ENCODE measurements at places on chromosomes 1 and 21.
A peak's percentile ranks its signal among the peaks of the same experiment; 100 is the strongest.

DNA sequence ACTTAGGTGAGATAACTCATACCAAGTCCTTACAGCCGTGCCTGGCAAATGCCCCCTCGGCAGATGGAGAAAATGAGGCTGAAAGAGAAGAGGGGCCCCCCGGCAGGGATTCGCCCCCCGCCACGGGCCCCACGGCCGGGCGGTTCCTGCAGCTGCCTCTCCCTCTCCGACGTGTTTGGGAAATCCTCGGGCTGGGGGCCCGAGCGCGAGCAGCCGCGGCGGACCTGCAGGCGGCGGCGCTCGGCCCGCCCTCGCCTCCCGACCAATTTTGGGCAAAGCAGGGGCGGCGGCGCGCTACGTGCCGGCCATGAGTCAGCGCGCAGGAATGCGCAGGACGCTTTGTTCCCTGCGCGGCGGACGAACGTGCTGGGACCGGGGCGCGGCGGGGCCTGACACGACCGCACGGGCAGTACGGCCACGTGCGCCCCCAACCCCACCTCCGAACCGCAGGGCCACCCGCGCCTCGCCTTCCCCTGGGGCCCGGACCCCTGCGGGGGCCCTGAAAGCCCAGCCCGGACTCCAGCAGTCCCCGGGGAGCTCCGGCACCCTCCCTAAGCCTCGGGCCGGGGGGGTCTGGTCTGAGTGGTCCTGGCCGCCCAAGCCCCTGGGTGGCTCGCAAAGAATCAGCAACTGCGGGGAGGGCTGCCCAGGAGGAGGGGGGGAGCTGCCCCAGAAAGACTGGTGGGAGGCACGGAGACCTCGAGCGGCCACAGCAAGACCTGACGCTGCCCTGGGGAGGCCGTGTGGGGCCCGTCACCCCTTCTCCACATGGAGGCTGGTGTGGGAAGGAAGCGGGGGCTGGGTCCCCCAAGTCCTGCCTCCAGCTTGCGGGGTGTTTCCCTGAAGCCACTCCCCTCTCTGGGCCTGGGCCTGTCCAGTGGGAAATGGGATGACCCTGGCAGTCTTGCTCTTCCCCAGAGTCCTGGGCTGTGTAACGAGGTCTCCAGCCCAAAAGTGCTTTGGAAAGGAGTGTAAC lies 11.9 kb upstream of the EDN2 start:
- no peak for DNase-seq

DNA sequence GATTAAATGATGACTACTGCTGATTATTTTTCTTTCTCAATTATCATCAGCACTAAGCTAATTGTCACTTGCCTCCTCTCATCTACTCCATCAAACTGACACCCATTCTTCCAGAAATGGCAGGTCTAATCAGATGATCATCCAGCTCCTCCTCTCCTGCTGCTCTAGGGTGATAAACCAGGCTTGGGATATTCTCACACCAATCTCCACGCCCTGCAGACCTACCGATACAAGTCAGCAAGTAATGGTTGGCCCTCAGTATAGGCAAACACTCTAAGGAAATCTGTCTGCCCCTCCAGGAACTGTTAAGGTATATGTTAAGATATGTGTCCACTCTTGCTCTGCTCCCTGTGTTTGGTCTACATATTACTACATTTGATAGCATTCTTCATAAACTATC lies 36.3 kb upstream of the C1orf21 start:
- no peak for DNase-seq

DNA sequence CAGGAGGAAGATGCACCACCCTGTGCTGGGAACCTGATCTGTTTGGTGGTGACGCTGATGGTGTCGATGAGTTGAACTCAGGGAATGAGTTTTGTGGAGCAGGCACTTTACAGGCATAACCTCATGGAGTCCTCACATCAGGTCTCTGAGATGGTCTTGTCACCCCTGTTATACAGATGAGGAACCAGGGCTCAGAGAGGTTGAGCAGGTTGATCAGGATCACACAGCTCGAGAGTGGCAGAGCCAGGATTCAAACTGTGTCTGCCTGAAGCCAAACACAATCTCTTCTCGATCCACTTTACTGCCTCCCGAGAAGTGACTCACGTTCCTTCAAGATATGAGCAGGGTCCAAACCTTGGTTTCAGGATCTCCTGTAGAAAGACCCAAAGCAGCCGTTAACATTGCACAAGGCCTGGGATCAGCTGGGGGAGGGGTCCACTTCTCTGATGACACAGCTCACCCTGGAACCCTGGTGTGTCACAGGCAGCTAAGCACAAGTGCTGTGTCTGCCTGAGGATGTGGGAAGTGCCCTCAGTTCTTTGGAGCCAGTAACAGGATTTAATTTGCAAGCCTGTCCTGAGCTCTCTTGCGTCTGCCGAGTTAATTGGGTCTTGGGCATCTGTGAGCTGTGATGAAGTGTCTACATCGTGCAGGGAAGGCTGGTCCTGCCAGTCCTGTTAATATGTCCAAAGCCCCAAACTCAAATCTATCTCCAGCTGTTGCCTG lies 65.4 kb upstream of the STUM start:
- no peak for DNase-seq

DNA sequence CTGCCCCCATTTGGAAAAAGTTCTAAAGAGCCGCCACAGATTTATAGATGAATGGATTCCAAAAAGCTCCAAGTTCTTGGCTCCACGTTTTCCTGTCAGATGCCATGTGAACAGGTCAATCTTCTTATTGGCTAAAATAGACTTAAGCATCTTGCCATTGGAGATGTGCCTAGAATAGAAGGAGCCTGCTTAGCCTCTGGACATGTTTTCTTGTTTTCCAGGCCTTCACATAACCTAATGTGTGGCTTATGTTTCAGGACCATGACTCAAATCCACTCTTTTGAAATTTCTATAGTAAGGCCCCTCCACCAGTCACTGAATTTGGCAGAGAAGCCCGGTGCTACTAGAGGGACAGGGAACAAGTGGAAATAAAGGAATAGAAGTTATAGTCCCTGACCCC lies 31.5 kb downstream of the PHC2 start:
- no peak for DNase-seq

DNA sequence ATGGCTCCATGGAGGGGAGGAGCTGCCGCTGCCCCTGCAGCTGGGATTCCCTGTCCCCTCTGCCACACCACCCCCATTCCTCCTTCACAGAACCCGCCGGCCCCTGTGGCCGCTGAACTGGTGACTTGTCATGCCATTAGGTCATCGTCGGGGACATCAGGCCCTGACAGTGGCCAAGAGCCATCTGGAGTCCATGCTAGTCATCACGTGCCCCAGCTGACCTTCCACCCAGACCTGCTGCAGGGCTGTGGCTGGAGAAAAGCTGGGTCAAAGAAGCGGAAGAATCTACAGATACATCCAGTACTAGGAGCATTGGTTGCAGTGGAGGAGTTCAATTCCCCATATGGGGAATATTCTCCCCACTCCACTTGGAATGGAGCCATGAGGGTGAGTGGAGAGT lies 78.1 kb downstream of the KCNJ15 start:
- DNase-seq: no peak

DNA sequence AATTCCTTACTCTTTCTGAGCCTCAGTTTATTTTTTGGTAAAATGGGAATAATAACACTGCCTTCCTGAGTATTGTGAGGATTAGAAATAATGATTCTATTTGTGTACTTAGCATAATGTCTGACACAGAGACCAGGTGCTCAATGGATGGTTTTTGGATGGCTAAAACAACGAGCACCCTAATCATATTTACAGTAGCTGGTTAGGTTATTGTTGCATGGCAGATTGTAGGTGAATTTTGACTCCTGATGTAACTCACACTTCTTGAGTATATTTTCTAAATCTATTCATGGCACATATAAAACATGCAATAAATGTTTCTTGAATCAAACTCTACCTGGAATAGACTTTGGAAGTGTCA lies 11.9 kb upstream of the DUSP10 start:
- DNase-seq: no peak

DNA sequence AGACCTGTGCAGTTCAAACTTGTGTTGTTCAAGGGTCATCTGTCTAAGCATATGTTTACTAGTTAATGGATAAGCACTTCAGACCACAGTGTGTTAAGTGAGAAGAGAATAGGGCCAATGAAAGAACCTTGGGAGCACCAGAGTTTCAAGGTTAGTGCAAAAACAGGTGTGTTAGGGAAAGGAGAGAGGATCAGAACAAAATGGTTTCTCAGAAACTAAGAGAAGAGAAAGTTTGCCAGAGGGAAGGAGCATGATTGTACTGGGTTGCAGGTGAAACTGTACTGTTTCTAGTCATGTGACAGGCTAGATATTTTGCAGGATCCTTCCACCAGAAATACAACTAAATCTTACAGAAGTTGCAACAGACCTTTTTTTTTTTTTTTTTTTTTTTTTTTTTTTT lies 23.3 kb downstream of the RPRD2 start:
- no peak for DNase-seq

DNA sequence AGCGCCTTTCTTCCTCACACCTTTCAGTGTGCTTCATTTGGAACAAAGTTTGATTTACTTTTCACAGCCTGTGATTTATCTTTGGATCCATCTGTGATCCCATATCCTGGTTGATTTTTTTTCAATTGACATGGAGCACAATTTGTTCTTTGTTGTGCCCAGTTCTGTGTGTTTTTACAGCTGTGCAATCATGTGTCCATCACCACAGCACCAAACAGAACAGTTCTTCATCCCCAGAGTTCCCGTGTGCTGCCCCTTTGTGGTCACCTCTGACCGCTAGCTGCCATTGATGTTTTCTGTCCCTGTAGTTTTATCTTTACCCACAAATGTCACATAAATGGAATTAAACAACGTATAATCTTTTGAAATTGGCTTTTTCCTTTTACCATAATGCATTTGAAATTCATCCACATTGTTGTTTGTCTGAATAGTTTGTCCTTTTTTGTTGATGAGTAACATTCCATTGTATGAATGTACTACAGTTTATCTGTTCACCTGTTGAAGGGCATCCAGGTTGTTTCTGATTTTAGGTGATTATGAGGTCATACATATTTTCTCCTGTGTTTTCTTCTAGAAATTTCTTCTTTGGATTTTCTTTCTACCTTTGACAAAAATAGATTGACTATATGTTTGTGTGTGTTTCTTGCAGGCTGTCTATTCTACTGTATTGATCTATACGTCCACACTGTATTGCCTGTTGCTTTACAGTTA lies 17.4 kb downstream of the MIGA1 start:
- no peak for DNase-seq

- DNase-seq: no peak
Observed at GRCh38 chr1:74222701-74223100, 12.5 kb upstream of the TNNI3K start.

GRCh38 chr1:167751676-167752075 lies 29.9 kb downstream of the MPZL1 start:
- no peak for DNase-seq

DNA sequence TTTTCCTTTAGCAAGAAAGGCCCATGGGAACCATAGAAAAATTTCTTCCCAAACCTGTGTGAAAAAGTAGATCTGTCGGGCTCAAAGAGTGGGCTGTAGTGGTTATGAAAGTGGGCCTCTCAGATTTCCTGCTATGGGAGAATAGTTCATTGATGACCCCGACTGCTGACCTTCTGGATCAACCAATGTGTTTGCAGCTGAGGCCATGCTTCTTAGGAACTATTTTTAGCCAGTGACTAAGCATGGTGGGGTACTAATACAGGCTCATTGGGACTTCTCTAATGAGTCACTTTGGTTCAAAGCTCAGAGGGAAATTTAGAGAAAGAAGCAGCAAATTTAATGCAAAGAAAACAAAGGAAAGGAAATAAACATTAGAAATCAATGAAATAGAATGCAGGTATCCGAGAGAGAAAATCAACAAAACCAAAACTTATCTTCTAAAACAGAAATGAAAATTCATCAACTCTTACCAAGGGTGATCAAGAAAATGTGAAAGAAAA lies 12.6 kb upstream of the PSMA5 start:
- DNase-seq: peak; percentile 77

- no peak for DNase-seq
Observed at GRCh38 chr1:63917571-63918417, 144.0 kb downstream of the ROR1 start.
